ENCODE measurements at places on chromosomes 2 and 18.

- DNase-seq = no peak
Measured at GRCh38 chr2:165596788-165597187, 127.3 kb downstream of the CSRNP3 start.

- no peak for DNase-seq
Measured at GRCh38 chr2:36781907-36782720, 85.6 kb downstream of the VIT start.

- no peak for DNase-seq
Measured at GRCh38 chr2:209788925-209789324, 17.3 kb downstream of the UNC80 start.

GRCh38 chr2:210477496-210477895 lies 937 bp upstream of the LANCL1 start:
- no peak for DNase-seq

GRCh38 chr2:189261431-189261841 lies 81.9 kb upstream of the COL5A2 start:
- DNase-seq = no peak

- DNase-seq = no peak
Measured at GRCh38 chr2:26345283-26345544, 729 bp upstream of the SELENOI start.

GRCh38 chr2:21268878-21269224 lies 145.1 kb downstream of the TDRD15 start:
- no peak for DNase-seq

GRCh38 chr2:146730882-146731281 lies 1113.9 kb upstream of the ACVR2A start:
- DNase-seq = no peak

- DNase-seq = no peak
Measured at GRCh38 chr2:74149247-74149525, 1.5 kb upstream of the BOLA3 start.

DNA sequence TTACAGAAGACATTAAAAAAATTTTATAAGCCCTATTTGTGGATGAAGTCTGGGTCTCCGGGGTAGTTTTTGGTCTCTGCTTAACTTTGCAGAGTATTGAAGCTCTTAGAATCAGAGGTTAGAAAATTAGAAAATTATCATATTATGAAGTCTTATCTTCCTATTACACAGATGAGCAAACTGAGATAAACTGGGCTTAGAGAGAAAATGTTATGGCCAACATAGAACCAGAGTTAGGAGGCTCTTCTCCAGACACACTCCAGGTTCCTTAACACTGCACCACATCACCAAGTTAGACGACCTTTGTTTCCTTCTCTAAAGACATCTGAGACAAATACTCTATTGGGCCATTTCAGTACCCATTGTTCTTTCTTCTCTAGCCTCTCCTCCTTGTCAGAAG lies 36.7 kb upstream of the NEB start:
- DNase-seq = no peak

DNA sequence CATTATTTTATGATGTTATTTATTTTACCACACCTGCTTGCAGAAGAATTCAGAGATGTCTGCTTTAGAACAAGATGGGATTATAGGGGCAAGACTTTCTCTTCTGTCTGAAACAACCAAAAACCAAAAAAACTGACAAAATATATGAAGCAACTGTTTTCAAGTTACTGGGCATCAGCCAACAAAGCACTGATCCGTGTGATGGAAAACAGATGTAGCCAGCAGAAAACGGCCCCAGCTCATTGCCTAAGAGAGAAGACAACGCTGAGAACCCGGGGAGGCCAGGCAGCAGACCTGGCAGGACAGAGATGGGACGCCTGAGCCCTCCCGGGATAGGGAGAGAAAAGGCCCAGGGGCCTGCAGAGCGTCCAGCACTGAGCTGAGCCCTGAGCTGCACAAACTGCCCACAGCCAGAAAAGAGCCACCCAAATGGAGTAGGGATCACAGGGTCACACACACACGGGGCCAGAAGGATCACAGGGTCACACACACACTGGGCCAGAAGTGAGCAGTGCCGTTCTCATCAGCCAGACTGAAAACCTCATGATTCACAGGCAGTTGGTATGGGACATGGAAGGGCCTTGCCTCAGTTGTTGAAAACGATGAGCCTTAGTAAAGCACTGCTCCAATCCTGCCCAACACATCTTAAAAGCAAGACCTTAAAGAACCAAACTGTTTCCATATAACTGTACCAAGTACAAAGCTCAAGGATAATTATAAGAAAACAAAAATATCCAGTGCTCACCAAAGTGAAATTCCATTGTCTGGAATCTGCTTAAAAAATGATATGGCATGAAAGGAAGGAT lies 12.1 kb downstream of the PXDN start:
- DNase-seq = no peak

GRCh38 chr2:50707196-50707595 lies 324.7 kb downstream of the NRXN1 start:
- no peak for DNase-seq

- DNase-seq = no peak
Measured at GRCh38 chr2:3214065-3214464, 163.6 kb downstream of the EIPR1 start.

DNA sequence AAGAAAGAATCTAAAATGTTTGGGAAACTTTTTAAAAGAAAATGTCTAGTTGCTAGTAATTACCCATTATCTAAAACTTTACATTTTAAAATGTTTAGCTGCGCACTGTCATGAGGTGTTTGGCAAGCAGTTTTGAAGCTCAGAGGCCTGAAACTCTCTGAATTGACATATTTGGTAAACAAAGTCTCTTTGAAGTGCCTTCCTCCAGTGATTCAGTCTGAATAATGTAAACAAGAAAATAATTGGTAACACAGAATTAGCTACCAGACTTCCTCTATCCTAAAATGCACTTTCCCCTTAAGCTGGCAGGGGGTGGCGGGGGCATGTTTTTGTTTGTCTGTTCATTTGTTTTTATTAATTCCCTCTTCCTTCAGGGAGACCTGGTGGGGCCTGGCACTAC lies 61.4 kb downstream of the WDR75 start:
- no peak for DNase-seq

DNA sequence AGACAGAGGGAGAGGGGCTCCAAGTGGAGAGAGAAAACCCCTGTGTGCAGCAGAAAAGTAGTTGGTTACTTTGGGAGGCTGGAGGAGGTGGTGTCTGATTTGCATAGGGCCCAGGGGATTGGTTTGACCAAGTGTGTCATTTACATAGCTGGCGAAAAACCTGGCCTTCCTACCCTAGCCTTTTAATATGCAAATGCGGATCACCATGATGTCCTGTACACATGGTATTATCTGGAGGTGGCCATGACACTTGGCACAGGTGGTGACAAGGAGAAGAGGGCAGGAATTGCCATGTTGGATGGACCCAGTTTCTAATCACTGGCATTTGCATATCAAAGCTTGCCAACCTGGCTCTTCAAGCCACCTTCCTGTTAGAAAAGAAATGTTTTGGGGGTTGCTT lies 120.8 kb upstream of the CHAC2 start:
- no peak for DNase-seq

DNA sequence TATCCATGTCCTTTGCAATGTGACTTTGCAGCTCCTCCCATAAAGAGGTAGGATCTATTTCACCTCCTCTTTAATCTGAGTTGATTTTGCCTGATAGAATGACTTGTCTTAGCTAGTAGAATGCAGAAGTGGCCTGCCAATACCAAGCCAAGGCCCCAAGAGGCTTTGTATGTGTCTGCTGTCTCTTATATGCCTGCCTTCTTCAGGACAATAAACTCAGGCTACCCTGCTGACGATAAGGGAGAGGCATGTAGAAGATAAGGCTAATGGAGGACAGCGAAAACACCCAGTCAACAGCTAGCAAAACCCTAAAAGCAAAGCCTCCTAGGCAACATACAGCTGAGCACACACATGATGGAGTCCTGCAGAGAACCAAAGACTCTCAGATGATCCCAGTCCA lies 1.8 kb upstream of the ZC3H8 start:
- DNase-seq = no peak

GRCh38 chr18:62870643-62871042 lies 155.3 kb downstream of the PHLPP1 start:
- no peak for DNase-seq

DNA sequence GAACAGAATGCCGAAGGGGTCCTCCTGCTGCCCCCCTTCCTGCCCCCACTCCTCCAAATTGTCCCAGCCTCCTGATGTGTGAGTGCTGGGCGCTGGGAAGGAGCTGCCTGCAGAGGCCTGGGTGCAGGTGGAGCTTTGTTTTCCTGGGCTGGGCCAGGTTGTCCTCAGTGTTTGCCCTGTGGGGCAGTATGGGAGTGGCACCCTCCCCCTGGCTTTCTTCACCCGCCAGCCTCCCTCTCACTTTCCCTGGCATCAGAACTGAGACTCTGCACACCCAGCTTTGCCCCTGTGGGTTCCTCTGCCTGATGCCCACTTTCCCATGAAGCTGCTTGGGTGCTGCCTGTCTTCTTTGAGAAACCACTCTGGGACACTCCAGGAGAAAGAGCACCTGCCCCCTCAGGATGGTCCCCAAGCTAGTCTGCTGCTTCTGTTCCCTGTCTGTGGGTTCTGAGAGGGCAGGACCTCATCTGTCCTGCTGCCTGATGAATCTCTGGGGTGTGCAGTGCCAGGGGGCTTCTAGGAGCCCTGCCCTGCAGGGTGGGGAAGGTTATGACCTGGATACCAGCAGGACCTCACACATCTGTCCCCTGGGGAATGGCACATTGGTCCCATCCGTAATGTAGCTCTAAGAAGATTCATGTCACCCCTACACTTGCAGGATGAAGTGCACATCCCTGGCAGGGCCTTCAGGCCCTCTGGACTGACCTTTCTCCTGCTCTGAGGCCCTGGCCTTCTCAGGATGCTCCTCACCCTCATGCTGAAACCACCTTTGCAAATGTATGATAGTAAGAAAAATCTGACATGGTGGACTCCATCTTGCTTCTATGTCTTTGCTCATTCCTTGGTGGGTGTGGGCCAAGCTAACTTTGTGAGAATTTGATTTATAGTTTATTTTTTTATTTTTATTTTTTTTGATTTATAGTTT lies 146.8 kb upstream of the HS6ST1 start:
- no peak for DNase-seq

GRCh38 chr2:33391529-33392255 lies 84.8 kb upstream of the RASGRP3 start:
- no peak for DNase-seq

GRCh38 chr18:8816220-8816619 lies 110.9 kb downstream of the MTCL1 start:
- no peak for DNase-seq

GRCh38 chr18:10269261-10269660 lies 185.2 kb upstream of the APCDD1 start:
- no peak for DNase-seq

DNA sequence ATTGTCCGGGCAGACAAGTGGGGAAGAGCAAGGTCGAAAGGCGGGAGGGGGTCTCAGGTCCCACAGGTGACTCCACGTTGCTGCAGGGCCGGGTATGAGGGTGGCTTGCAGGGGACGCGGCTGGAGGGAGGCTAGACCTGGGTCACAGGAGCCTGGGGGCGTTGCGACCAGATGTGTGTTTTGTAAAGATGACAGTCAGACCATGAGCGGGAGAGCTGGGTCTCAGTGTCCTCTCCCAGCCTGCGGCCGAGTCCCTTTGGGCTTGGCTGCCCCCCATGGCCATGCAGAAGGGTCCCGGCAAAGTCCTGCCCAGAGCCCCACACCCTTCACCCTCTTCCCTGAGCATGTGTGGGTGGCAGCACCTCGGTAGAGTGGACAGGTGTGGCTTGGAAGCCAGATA lies 239.2 kb downstream of the ATAD2B start:
- DNase-seq = no peak

DNA sequence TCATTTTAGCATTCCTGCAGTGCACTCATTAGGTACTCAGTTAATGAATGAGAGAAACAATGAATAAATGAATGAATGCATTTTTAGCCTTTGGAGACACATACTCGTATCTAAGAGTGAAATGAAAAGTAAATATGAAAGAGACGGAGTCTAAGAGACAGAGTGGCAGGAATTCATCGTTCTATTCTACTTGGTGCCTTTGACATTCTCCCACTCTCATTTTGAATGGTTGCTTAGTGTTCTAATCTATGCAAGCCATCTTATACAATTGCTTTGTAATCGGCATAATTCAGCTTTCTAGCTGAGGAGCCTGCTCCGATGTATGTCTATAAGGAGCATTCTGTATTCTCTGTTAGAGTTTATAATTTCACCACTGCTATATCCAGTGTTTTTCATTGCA lies 554.9 kb downstream of the PLCL1 start:
- DNase-seq = no peak
